ENCODE measurements at places on chromosomes 13 and 19. TPM values are rescaled to one million over a fixed set of nuclear protein-coding genes. Genes with fewer than 3 reads are reported as not detected.

GRCh38 chr13:22933571-22934181, 247.1 kb upstream of the SGCG start:
- no peaks in the 10 kb centered on the region for H3K4me1 ChIP-seq
- H3K4me3 ChIP-seq: no peak overlapping the region
- no peak for DNase-seq
- no peaks in the 10 kb centered on the region for H3K27me3 ChIP-seq
- no peaks in the 10 kb centered on the region for H3K36me3 ChIP-seq
- no peak overlapping the region for H3K27ac ChIP-seq

DNA sequence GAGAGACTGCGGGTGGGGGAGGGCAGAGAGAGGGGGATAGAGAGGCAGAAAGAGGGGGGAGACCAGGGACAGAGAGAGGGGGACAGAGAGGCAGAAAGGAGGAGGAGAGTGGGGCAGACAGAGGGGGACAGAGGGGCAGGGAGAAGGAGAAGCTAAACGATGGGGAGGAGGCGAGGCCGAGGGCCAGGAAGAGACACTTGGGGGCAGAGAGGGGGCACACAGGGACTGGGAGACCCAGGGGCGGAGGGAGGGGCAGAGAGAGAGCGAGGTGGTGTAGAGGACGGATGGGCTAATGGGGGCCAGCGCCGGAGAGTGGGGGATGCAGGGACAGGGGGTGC, 666 bp downstream of the MEIS3 start:
- H3K27me3 ChIP-seq: peaks cover 82% of the 10 kb centered on the region
- H3K4me3 ChIP-seq: no peak overlapping the region
- H3K4me1 ChIP-seq: peaks cover 35% of the 10 kb centered on the region
- no peaks in the 10 kb centered on the region for H3K36me3 ChIP-seq

DNA sequence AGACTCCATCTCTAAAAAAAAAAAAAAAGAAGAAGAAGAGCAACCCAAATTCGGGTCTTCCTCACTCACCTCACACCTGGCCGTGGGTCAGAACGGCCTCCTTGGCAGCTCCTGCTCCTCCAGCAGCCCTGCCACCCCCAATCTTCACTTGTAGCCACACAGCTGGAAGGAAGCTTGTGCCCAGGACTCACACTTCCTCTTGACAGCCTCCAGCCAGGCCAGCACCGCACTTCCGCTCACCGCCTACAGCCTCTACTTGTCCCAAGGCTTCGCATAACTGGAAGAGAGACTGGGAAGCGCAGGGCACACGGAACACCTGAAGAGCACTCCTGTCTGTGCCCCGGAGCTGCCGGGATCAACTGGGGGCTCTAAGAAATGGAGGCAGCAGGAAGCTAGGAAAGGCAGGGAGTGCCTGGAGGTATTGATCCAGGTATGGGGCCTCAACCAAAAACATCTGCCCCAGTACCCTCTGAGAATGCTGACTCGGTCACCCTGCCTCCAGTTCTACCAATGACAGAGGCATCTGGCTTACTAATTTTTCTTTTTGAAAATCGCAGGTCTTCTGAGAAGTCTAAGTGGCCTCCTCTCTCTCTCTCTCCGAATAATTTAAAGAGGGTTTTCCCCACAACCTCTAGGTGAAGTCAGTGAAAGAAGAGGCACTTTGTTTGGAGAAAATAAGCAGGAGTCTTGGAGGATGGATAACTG, 31.1 kb upstream of the ATP12A start:
- no peak for DNase-seq
- peaks cover 4% of the 10 kb centered on the region for H3K27me3 ChIP-seq
- peak overlapping the region; percentile 55 for H3K27ac ChIP-seq
- no peaks in the 10 kb centered on the region for H3K36me3 ChIP-seq

- no peak overlapping the region for H3K27ac ChIP-seq
- DNase-seq: no peak
- H3K27me3 ChIP-seq: no peaks in the 10 kb centered on the region
- H3K4me1 ChIP-seq: no peaks in the 10 kb centered on the region
- H3K4me3 ChIP-seq: no peak overlapping the region
- H3K36me3 ChIP-seq: no peaks in the 10 kb centered on the region
Observed at GRCh38 chr19:39865953-39866352, 19.8 kb upstream of the FBL start.

KLK8 gene
- total RNA-seq: not detected

RDH8 gene
- not detected for total RNA-seq
